ENCODE measurements at places on chromosomes 5 and 9. TPM values are rescaled to one million over a fixed set of nuclear protein-coding genes. Genes with fewer than 3 reads are reported as not detected.

Gene ARL14EPL
- not detected for total RNA-seq

Gene NCS1
- 58.3 TPM for total RNA-seq

Gene NDUFB6
- 20.9 TPM for total RNA-seq

Gene TIGD6
- total RNA-seq = 3.4 TPM

Gene OTP
- not detected for total RNA-seq

Gene OLFM1
- total RNA-seq = 24.5 TPM

Gene PCA3
- total RNA-seq = not detected

Gene THG1L
- 7.5 TPM for total RNA-seq

Gene HSPB3
- total RNA-seq = not detected

Gene PCDHB11
- 6.0 TPM for total RNA-seq

Gene SPATA31E1
- not detected for total RNA-seq

Gene TMEM167A
- 55.6 TPM for total RNA-seq

Gene ANKRD18B
- not detected for total RNA-seq

All from thoracic aorta (tissue), 2 donors.